ENCODE measurements at places on chromosomes 3 and 15. TPM values are rescaled to one million over a fixed set of nuclear protein-coding genes. Genes with fewer than 3 reads are reported as not detected.
A peak's percentile ranks its signal among the peaks of the same experiment; 100 is the strongest.

Gene CHRFAM7A
- total RNA-seq, result 3.1 TPM

DNA sequence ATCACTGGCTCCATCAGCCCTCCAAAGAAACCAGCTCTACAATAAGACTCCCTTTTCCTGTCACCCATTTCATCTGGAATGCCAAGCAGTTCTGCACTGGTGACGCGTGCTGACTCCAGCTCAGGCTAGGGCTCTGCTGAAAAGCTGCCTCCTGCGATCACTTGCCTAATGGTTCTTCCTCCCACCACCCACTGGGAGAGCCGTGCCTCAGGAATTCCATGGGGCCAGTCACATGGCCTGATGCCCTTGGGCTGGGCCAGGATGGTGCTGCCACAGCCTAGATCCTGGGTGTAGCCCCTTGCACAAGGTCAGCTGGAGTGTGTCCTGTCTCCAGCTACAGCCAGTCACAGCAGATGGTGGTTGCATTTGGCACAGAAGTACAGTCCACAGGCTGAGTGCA is 98.9 kb downstream of the DNAJB8 start:
- DNase-seq, result no peak

Gene TMC3
- not detected for total RNA-seq

Gene UBAP1L
- total RNA-seq, result 4.7 TPM

Gene KLF13
- 63.7 TPM for total RNA-seq

GRCh38 chr15:85454403-85454802 is 74.0 kb downstream of the AKAP13 start:
- DNase-seq, result no peak

DNA sequence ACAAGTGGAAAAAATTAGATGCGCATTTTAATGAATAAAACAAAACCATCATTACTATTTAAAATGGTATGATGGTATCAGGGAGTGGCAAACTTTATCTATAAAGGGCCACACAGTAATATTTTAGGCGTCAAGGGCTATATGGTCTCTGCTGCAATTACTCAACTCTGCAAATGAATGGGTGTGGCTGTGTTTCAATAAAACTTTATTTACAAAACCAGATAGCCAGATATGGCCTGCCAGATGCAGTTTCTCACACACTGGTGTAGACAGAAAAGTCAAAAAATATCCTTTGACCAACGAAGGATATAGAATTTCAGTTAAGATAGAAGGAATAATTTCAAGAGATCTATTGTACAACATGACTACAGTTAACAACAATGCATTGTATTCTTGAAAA is 83.8 kb downstream of the CLASP2 start:
- DNase-seq, result no peak

Gene PLSCR5
- not detected for total RNA-seq

DNA sequence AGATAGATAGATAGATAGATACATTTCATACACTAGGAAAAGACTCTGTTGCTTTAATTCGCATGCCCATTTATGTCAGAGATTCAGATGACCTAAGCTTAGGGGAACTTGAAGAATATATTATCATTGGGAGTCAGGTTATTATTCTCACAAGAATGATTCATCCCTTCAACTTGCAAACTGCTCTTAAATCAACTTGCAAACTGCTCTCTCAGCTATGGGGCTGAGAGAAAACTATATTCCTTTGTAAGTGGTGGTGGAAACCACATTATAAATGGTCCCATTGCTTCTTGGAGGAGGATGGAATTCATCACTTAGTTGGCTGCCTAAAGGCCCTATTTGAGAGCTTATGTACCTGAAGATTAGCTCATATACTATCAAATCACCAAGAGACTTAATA is 160.9 kb upstream of the STAC start:
- DNase-seq, result no peak

Gene NPAP1
- not detected for total RNA-seq

Gene MITF
- 27.2 TPM for total RNA-seq

- DNase-seq, result no peak
These were observed 129.3 kb upstream of the CD96 start for GRCh38 chr3:111412656-111413055.

DNA sequence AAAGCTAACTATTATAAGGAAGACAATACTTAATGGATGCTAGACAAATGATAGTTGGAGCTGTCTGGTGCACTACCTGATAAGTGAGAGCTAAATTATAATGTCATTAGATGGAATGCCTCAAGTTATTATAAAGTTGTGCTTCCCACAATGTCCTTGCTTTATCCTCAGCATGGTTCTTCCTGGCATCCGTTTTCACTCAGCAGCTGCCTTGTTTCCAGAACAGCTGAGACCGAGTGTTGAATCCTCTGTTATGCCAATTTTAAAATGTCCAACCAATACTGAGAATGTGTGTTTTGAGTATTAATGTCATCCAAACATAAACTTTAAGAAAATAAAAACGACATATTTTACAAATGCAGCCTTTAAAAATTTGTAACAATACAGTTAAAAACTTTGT is 286.7 kb upstream of the SOX2 start:
- DNase-seq, result no peak

Gene IL12A
- not detected for total RNA-seq

Gene STRIT1
- not detected for total RNA-seq

Gene LTK
- total RNA-seq, result 1.3 TPM

Gene ITIH1
- total RNA-seq, result 0.94 TPM

- no peak for DNase-seq
These were observed 55.4 kb downstream of the SPRED1 start for GRCh38 chr15:38307861-38308641.

GRCh38 chr3:32347343-32348125 is 44.1 kb upstream of the CMTM7 start:
- no peak for DNase-seq

- no peak for DNase-seq
These were observed 40.9 kb downstream of the IRAK2 start for GRCh38 chr3:10205451-10206165.

- DNase-seq, result no peak
These were observed 77.0 kb downstream of the NTRK3 start for GRCh38 chr15:88179562-88179961.

Gene CFAP20DC
- total RNA-seq, result 0.25 TPM

DNA sequence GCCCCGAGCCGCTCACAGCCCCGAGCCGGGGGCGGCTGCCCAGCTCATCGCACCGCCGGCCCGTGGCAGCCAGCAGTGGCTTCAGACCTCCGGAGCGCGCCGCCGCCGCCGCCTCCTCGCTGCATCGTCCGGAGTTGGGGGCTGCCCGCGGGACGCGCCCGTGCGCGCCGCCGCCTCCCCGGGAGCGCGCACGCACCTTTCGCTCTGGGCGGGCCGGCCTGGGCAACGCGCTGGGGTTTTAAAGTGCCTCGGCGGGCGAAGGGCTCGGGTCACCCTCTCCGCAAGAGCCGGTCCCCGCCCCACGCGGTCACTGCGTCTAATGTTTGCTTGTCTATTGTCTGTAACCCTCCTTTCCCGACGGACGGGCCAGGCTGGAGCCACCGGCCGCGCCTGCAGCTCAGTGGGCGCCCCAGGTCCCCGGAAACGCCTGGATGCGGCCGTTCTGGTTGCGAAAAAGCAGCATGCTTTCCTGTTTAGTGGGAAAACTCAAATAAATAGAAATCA is at the start of gene RYK:
Gene RYK (minus strand): TSS at position 143 of the 504 bp plus-strand sequence. CDS start 205 bp downstream, outside the sequence.
- DNase-seq, result peak; percentile 35

DNA sequence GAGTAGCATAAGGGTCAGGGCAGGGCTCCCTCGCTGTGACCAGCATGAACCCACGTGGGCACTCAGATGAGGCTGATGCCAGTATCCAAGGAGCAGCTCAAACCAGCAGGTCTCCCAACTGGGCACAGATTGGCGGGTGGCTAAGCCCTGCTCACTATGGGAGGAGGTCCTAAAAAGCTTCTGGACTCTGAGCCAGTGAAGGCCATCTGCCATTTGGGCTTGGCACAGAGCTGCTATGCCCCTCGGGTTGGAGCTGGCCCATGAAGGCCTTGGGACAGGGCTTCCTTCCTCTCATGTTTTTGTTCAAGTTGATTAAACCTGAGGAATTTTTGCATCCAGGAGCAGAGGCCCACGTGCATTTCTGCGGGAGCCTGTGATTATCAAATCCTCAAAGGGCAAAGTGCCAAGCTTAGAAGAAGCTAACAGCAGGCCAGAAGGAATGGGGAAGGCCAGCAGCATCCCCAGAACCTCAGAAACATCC is 4.3 kb upstream of the STRA6 start:
- DNase-seq, result no peak

GRCh38 chr3:69671082-69671952 is 67.9 kb upstream of the MITF start:
- no peak for DNase-seq

Gene INKA1
- 3.9 TPM for total RNA-seq

Gene ANKRD34C
- total RNA-seq, result not detected

GRCh38 chr15:56759450-56759845 is 26.1 kb upstream of the ZNF280D start:
- peak; percentile 28 for DNase-seq

- no peak for DNase-seq
These were observed 23.9 kb downstream of the ATP1B3 start for GRCh38 chr3:141900343-141900742.

- DNase-seq, result no peak
These were observed 330.5 kb downstream of the ROBO2 start for GRCh38 chr3:77370413-77370812.

Gene CLDN11
- total RNA-seq, result 57.6 TPM

DNA sequence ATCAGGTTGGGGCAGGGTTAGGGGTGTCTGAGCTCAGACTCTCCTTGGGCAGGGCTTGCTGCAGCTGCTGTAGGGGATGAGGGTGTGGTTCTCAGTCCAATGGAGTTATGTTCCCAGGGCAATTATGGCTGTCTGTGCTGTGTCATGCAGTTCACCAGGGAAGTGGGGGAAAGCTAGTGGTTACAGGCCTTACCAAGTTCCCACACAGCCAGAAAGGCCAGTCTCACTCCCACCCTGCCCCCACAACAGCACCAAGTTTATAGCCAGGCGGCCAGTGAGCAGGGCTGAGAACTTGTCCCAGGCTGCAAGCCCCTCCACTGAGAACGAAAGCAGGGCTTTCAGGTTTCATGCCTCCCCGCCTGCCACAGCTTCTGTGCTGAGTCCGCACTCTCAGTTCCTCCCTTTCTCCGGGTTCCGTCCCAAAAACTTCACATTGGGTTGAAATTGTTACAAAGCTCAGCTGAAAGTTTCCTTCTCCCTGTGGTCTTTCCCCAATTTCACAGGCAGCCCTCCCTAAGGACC is 19.6 kb upstream of the CPOX start:
- no peak for DNase-seq

GRCh38 chr3:190502946-190503345 is 10.9 kb upstream of the IL1RAP start:
- no peak for DNase-seq
